ENCODE measurements at places on chromosomes 7 and 10.

- DNase-seq, result no peak
These were observed 107.4 kb downstream of the SH3PXD2A start for GRCh38 chr10:103748020-103748419.

DNA sequence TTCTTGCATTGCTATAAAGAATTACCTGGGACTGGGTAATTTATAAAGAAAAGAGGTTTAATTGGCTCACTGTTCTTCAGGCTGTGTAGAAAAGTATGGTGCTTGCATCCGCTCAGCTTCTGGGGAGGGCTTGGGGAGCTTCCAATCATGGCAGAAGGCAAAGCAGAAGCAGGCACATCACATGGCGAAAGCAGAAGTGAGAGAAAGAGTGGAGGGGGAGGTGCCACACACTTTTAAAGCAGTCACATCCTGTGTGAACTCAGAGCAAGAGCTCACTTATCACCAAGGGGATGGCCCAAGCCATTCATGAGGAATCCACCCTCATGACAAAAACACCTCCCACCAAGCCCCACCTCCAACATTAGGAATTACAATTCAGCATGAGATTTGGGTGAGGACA, 303.5 kb downstream of the OTUD1 start:
- no peak for DNase-seq

- DNase-seq, result no peak
These were observed 812.9 kb downstream of the REEP3 start for GRCh38 chr10:64334084-64334483.

DNA sequence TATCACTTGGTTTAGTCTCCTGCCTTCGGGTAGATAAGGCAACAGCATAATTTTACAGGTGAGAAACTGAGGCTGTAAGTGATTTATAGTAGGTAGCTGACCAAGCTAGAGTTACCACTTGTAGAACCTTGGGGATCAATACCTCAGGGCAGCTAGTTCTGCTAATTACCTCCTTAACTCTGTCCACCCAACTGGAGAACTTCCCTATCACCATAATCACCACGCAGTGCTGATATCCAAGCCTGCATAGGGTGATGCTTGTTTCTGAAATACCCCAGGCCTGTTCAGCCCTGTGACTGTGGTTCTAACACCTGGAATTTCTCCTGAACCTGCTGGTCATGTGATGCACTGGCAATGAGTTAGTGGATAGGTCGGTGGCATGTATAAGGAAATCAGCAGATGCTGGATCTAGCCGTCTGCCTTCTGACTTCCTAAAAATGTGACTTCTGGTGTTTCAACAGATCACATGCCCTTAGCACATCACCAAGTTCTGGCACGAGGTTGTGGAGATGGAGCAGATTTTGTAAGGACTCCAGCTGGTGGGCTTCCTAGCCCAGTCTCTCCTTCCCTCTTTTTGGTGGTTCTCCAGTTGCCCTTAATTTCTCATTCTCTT, 15.3 kb downstream of the PLAU start:
- DNase-seq, result no peak

GRCh38 chr7:3495530-3495929, 194.5 kb downstream of the SDK1 start:
- DNase-seq, result no peak

GRCh38 chr10:93198401-93199131, 124.9 kb downstream of the CYP26A1 start:
- DNase-seq, result no peak

DNA sequence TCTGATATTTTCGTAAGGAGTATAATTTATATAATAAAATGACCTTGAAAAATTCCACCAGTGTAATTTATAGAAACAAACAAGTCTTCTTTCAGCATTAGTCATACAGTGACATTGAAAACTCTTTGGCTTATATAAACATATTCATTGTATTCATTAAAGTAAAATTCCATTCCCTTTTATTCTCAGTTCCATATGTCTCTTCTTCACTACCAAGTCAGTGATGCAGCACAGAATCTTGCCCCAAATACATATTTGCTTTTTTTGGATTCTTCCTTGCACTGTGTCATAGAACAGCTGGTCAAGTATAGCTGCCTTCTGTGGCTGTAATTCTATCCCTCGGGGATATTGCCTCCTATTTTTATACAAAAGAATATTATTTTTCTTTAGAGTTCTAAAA, 884.5 kb upstream of the POT1 start:
- DNase-seq, result no peak

- no peak for DNase-seq
These were observed 147.4 kb upstream of the GPR26 start for GRCh38 chr10:123518765-123519164.

DNA sequence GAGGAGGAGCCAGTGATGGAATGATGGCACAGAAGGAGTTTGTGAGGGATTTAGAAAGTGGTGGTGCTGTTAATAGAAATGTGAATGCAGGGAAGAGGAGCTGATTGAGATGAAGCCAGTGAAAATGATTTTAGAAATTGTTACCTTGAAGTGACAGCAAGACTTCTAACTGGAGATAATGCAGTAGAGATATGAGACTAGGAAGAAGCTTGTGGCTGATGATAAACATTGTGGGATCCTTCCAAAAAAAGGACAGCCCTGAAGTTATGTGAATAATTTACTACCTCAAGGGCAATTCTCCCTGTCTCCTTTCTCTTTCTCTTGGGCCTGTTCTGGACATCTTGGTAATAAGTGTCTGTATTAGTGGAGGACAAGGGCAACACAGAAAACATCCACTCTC, 138.6 kb downstream of the LSMEM1 start:
- DNase-seq, result no peak

DNA sequence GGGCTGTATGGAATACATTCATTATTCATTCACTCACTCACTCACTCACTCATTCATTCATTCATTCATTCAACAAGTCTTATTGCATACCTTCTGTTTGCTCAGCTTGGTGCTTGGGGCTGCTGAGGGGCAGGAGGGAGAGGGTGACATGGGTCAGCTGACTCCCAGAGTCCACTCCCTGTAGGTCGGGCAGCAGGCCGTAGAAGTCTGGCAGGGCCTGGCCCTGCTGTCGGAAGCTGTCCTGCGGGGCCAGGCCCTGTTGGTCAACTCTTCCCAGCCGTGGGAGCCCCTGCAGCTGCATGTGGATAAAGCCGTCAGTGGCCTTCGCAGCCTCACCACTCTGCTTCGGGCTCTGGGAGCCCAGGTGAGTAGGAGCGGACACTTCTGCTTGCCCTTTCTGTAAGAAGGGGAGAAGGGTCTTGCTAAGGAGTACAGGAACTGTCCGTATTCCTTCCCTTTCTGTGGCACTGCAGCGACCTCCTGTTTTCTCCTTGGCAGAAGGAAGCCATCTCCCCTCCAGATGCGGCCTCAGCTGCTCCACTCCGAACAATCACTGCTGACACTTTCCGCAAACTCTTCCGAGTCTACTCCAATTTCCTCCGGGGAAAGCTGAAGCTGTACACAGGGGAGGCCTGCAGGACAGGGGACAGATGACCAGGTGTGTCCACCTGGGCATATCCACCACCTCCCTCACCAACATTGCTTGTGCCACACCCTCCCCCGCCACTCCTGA, 2.4 kb downstream of the EPO start:
- DNase-seq, result no peak

DNA sequence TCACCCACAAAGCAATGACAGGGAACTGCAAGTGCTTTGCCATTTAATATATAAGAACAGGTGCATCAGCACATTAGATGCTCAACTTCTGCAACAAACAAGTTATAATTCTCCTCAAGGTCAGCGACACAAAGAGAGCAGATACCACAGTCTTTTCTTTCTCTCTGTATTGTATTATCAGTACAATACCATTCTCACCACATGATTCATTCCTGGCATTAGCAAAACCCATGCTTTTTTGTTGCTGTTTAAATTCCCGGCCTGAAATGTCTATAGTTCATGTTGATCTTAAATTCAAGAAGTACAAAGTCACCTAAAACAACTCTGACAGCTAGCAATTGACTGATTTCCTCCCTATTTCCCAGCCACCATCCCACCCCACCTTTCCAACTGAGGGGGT, 111.8 kb upstream of the FEZF1 start:
- DNase-seq, result no peak

DNA sequence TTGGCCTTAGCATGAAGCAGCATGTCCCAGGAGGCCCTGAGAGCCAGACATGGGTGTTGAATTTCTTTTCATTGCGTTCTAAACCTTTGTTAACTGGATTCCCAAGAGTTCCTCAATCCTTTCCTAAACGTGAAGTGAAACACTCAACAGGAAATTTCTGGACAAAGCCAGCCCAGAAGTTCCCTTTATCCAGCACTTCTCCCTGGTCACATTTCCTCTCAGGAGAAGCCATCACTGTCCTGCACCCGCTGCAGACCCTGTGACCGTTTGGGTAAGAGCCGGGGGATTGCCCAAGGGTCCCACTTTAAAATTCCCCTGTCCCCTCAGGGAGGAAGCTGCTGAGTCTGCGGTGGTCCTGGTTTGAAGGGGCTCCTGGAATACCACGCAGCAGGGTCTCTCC, 88.0 kb upstream of the ZPBP start:
- DNase-seq, result no peak

DNA sequence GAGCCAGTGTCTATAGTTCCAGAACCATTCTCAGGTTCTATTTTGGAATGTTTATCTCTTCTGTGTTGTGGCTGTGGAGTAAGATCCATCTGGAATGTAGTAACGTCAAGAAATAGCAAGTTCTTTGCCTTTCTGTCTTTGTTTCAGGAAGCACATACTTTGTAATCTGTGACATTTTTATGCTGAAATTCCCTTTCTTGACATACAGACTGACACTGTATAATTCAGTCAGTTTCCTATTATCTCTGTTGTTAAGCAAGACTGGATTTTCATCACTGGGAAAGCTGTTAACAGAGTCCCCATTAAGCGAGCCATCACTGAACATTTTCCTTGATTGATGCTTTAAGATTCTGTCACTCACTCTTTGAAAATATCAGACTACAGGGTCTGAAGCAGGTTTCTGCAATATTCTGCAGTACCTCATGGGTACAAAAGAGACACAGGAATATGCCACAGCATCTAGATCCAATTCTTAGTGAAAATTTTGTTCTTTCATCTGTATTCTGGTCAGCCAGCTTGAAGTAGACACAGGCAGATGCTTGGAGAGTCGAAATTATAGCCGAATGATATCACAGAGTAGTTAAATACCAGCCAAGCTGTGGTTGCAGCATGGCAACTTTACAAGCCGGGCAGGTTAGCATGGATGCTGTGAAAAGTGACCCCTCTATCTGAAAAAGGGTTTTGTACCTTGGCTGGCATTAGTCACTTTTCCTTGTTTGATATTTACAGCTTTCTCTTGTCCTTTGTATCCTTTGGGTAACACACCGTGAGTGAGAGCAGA, 62.6 kb downstream of the CACNB2 start:
- no peak for DNase-seq
